ENCODE measurements at places on chromosomes 5 and 9. TPM values are rescaled to one million over a fixed set of nuclear protein-coding genes. Genes with fewer than 3 reads are reported as not detected.

Gene SHISAL2B
- not detected for total RNA-seq

- DNase-seq, result peak; percentile 58
Measured at GRCh38 chr5:74903165-74903787, 37.1 kb upstream of the FAM169A start.

Gene GRXCR2
- total RNA-seq, result not detected

- no peak for DNase-seq
Measured at GRCh38 chr9:132351404-132352045, 3.3 kb downstream of the SETX start.

DNA sequence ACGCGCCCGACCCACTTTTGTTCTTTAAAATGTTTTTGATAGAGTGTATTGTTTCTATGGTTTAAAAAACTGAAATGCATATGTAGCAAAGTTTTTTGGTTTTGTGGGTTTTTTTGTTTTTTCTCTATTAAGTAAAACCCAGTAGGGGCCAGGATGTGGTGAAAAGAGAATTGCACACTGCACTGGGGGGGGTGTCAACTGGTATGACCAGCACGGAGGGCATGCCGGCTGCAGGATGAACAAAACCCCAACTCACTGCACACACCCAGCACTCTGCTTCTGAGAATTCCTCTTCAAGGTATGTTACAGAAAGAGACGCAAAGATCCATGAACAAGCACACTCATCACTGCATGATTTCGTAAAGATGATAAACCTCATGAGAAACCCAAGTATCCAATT is 75.0 kb downstream of the STK10 start:
- DNase-seq, result peak; percentile 40

Gene ANKRD34B
- not detected for total RNA-seq

All from mucosa of gallbladder (tissue), 1 donor.